Sciatic nerve (tissue), 2 donors: ENCODE measurements at places on chromosomes 11 and 22.
A peak's percentile ranks its signal among the peaks of the same experiment; 100 is the strongest.

DNA sequence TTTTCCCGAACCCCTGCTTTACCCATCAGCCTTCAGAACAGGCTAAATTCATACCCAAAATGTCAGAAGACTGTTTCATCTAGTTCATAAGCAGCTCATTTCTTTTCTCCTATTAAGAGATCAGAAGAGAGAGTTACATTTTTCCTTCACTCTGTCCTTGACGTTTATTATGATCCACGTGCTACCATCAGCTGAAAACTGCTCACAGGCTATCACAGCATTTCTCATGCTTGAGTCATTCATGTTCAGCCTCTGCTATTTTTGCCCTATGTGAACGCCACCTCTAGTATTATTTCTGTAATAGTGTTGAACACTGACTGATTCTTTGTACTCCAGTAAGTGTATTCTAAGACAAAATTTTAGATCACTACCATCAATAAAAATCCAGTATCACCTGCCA, 51.9 kb downstream of the SLC1A2 start:
- no peak for DNase-seq

GRCh38 chr22:23831781-23832180, 7.0 kb downstream of the DERL3 start:
- DNase-seq, result peak; percentile 47

GRCh38 chr11:88360141-88360540, 22.6 kb upstream of the CTSC start:
- DNase-seq, result no peak

GRCh38 chr22:38213319-38213989, 11.7 kb downstream of the MAFF start:
- DNase-seq, result no peak

DNA sequence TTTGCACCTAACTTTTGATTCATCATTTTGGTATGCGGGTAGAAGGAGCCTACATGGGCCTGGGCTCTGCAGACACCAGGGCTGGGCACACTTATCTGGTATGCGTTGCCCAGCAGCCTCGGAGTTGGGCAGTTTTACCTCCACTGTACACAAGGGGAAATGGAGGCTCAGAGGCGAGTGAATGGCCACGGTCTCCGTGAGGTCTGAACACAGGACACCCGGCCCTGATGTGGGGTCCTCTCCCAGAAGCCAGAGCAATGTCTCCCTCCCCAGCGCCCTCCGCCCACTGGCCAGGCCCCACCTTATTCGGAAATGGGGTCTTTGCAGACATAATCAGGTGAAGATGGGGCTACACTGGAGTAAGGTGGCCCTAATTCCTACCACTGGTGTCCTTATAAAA, 43.7 kb downstream of the OSBPL5 start:
- peak; percentile 54 for DNase-seq

- no peak for DNase-seq
Observed at GRCh38 chr11:107780775-107781174, 68.9 kb upstream of the SLN start.

- no peak for DNase-seq
Observed at GRCh38 chr11:1548221-1549070, 23.6 kb downstream of the DUSP8 start.

GRCh38 chr11:8220261-8221045, 43.2 kb downstream of the LMO1 start:
- no peak for DNase-seq

GRCh38 chr11:5643585-5643984, 18.8 kb downstream of the TRIM34 start:
- DNase-seq, result no peak

GRCh38 chr11:57935402-57936049, 88.2 kb upstream of the OR9Q1 start:
- no peak for DNase-seq

DNA sequence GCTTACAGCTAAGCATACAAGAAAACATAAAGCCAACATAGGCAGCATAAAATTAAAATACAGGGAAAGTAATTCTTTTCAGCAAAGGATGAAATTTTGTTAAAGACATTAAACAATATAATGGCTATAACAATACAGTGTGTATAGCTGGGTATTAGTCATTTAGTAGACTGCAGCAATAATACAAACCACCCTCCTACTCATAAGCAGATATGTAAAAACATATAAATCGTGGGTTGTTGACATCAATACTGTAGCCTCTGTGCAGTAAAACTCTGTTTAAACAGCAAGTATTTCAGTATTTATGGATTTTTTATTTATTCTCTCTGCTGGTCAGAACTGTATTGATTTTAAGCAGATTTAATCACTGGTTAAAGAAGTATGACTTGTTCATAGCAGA, 639.1 kb upstream of the ANO5 start:
- DNase-seq, result no peak

GRCh38 chr11:105034813-105035620, at the start of gene CASP1:
Gene CASP1 (minus strand): TSS chr11:105035144. CDS start chr11:105035113, 31 bp downstream.
- DNase-seq, result no peak

DNA sequence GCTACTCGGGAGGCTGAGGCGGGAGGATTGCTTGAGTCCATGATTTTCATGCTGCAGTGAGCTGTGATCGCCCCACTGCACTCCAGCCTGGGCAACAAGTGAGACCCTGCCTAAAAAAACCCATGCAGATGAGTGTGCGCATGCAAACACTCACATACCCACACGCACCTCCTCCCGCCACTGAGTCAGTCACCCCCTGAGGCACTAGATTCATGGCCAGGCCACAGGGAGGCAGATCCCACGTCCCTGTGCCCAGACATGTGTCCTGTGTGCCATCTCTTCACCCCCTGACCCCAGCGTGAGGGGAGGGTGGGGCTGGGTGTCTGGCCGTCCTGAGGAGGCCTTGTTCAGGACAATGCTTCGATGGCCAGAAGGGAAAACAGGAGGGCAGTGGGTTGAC, 15.5 kb downstream of the RELT start:
- DNase-seq, result no peak

- no peak for DNase-seq
Observed at GRCh38 chr22:41201141-41201540, 4.0 kb upstream of the L3MBTL2 start.

DNA sequence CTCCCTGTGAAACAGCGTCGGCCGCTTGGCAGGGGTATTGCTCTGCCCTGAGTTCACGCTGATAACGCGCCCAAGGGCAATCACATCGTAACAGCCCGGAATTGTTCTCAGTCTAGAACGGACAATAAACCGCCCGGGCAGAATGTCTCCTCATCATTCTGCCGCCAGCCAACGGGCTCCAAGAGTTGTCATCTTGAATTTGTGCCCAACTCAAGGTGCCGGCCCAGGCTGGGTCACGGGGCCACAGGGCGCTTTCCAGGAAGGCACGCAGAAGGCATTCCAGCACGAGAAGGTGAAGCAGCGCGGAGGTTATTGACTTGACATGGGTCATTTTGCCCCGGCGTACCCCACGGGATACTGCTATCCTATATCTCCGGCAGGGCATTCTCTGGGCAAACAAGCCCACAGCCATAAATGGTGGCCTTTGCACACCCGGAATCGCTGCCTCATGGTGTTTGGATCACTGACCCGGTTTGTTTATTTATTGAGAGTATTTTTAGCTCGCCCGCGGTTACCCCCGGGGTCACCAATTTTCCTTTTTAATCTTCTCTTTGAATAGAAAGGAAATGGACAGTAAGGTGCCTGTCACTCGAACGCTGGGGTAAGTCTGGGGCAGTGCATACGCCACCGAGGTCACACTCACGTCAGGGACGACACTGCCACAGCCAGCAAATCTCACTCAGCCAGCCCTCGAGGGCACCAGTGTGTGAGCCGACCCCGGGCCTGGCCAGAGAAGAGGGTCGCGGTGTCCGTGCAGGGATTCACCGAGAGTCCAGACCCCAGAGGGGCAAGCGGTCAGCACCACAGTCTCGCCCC, 72.4 kb upstream of the FGF3 start:
- no peak for DNase-seq

- DNase-seq, result peak; percentile 40
Observed at GRCh38 chr22:43974028-43974545, 18.8 kb downstream of the SAMM50 start.

DNA sequence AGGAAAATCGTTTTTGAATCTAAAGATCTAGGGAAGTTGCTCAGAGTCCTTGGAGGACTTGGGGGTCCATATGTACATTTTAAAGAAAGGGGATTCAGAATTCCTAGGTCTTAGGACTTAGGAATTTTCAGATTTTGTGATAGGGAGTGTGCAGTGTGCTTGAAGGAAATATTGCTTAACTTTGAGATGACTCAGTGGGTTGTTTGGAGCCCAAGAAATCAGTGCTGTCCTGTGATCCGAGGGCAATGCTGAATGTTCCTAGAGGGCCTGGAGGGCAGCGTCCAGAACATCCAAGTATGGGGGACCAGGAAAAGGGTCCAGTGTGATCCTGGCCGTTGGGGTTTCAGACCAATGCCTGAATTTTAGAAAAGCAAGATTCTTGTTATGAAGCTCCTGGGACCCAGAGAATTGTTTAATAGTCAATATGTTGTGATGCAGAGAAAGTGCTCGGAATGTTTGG, 3.1 kb upstream of the IGF2 start:
- DNase-seq, result no peak

DNA sequence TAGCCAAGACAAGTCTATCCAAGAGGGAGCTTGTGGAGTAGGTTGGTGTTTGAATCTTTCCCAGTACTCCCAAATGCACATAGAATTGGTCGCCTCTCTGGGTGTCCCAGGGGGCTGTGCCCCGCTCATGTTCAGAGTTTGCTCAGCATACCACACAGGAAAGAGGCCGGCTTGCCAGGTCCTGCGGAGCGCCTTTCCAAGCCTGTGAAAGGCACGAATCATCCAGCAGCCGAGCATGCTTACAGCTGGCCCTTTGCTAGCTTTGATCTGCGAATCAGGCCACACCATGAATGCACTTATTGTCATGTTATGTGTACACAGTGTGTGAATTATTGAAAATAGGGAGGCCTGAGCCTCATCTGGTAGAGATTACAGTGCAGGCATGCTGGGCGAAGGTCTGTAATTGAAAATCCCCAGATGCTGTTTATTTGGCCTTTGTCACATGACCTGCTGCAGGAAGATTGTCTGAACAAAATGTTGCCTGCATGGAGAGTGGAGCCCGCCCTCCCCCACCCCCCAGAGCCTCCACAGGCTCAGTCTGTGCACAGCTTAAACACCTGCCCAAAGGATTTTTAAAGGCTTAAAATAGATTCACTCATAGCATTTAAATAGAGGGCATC, 163.3 kb upstream of the RASSF10 start:
- DNase-seq, result peak; percentile 69

DNA sequence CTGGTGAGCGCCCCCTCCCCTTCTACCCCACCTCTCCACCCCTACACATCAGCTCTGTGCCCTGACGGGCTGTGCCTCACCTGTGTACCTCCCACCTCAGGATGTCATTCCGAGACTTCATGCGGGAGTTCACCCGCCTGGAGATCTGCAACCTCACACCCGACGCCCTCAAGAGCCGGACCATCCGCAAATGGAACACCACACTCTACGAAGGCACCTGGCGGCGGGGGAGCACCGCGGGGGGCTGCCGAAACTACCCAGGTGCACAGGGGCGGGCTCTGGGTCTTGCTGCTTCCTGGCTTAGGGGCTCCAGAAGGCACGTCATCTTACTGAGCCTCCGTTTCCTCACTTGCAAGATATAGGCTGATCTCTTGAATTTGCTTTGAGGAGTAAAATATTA, 6.8 kb downstream of the CAPN1 start:
- DNase-seq, result peak; percentile 44

GRCh38 chr22:49958366-49958921, 2.1 kb upstream of the PIM3 start:
- no peak for DNase-seq

- DNase-seq, result no peak
Observed at GRCh38 chr11:1129611-1130160, 28.1 kb upstream of the MUC5AC start.

GRCh38 chr22:22111267-22111751, 128.7 kb upstream of the TOP3B start:
- DNase-seq, result no peak

- no peak for DNase-seq
Observed at GRCh38 chr11:122365610-122366360, 249.8 kb upstream of the BLID start.

DNA sequence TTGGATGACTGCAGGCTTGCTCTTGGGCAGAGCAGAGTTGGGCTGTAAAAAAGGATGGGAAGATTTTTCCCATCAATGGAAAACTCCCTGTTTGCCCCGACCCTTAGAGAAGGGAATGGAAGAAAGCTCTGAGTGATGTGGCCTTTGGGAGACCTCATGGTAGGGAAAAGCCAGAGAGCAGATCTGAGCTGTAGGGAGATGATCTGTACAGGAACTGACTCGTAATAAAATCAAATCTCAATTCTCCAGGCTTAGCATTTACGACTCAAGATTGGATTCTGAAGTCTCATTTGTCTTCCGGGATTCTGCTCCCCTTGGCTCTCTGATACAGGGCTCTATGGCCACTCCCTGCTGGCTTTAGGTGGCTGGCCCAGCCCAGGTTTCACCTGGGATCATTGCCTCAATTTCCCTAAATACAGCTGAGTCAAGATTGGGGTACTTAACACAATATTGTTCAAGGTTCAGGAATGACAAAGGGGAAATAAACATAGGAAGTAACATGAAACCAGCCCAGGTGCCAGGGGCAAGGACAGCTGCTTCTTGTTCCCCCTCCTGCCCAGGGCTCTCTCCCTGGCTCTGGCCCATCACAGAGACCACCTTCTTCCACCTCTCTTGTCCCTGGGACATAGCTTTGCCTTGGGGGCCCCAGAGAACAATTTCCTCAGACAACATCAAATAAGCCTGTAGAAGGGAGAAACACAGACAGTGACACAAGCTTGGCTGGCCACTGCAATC, 38.4 kb upstream of the THY1 start:
- no peak for DNase-seq

DNA sequence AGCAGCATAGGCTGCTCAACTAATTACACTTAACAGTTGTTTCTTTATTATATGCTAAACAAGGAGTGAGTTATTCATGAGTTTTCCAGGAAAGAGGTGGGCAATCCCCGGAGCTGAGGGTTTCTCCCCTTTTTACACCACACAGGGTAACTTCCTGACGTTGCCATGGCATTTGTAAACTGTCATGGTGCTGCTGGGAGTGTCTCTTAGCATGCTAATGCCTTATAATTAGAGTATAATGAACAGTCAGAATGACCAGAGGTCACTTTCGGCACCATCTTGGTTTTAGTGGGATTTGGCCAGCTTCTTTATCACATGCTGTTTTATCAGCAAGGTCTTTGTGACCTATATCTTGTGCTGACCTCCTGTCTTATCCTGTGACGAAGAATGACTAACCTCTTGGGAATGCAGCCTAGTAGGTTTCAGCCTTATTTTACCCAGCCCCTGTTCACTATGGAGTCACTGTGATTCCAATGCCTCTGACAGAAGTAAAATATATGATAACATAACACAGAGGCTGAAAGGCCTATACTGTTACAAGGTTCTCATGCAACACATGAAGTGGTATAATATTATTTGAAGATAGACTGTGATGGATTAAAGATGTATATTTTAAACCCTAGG, 41.3 kb upstream of the RDX start:
- DNase-seq, result no peak

DNA sequence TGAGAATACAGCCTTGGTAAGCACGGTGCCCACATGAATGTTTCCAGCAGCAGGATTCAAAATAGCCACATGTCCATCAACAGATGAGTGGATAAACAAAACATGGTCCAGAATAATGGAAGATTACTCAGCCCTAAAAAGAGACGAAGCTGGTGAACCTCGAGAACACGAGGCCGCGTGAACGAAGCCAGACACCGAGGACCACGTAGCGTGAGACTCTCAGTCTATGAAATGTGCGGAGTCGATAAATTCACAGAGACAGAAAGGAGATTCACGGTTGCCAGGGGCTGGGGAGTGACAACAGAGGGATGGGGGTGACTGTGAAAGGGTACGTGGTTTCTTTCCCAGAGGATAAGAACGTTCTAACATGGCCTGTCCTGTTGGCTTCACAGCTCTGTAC, 2.9 kb upstream of the ASCL2 start:
- DNase-seq, result no peak

- DNase-seq, result no peak
Observed at GRCh38 chr11:34827228-34827627, 89.0 kb downstream of the APIP start.

- DNase-seq, result no peak
Observed at GRCh38 chr11:33910958-33911339, 19.1 kb upstream of the LMO2 start.
